ENCODE measurements at places on chromosomes 4 and X.

GRCh38 chr4:41575207-41575606, 37.2 kb downstream of the LIMCH1 start:
- peak; percentile 10 for DNase-seq

DNA sequence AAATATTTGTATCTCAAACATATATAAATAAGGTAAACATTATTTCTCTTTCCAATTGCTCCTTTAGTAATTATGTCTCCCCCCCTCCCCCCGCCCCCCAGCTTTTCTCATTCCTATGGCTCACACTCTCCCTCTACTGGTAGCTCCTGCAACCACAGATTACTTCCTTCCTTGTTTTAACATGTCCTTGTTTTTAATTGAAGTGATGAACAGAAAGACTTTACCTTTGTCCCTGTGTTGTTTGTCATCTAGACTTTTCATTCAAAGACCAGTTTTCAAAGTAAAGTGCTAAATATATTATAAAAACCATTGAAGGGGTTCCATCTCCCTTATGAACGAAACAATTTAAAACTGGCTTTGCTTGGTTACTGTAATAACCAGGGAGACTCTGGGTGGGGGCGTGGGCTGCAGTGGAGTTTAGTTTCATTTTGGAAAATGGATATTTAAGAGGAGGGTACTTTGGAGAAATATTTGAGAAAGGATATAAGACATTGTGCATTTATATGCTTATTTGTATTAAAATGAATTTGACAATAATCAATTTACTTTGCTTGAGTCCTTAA, 352.9 kb downstream of the RAPGEF2 start:
- peak; percentile 4 for DNase-seq

GRCh38 chr4:102454268-102454667, 46.9 kb upstream of the NFKB1 start:
- DNase-seq = no peak

DNA sequence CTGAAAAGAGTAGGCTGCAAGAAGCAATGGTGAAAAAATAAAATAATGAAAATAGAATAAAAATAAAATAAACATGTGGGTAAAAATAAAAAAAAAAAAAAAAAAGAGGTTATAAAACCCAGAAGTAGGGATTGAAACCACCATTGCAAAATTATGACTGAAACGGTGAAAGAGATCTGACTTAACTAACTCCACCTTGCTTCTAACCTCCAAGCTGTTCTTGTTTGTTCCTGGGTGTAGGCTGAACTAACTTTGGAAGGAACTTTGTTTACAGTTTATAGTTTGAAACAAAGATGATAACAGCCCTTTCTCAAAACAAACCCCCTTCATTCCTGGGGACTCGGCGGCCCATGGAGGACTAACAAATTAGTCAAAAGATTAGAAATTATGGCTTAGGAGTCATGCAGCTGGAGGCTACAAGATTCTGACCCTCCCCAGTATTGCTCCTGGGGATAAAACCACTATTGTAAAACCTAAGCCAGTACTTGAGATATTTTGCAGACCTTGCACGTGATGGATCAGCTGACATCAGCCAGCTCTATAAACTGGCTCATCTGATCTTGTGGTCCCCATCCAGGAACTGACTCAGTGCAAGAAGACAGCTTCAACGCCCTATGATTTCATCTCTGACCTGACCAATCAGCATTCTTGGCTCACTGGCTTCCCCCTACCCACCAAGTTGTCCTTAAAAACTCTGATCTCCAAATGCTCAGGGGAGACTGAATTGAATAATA, 30.4 kb downstream of the DDX60L start:
- DNase-seq = no peak

- no peak for DNase-seq
These were observed 45.9 kb downstream of the CORIN start for GRCh38 chr4:47791965-47792364.

DNA sequence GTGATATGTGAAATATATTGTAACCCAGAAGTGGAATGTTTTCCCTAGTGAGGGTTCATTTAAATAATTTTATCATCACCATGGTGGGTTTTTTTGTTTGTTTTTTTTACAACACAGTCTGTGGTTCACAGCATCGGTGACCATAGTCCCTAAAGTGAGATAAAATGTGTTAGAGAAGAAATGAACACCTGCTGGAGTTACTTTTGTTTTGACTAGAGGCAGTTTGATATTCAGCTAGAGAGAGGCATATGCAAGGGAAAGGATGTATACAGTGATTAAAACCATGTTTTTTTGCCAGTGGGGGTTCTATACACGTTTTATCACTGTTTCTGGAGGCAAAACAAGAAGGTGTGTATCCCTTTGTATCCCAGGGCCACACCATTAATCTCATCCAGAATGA, 541.5 kb downstream of the PCDH7 start:
- peak; percentile 62 for DNase-seq

DNA sequence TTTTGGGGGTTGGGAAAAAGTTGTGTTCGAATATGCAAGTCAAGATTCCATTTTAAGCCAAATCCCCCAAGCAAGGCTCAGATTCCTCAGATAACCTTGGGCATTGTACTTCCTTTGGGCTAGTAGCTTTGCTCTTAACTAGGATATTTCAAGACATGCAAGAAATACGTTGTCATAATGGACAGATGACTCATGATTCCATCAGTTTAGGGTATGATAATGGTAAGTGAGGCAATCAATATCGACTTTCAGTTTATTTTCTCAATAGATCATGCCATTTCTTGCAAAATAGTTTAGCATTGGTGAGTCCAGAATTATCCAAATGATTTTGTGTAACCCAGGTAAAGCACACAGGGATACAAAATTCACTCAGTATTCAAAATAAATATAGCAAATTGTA, 25.4 kb downstream of the CFAP299 start:
- DNase-seq = no peak

- no peak for DNase-seq
These were observed 205.2 kb upstream of the CASK start for GRCh38 chrX:42128587-42128986.

DNA sequence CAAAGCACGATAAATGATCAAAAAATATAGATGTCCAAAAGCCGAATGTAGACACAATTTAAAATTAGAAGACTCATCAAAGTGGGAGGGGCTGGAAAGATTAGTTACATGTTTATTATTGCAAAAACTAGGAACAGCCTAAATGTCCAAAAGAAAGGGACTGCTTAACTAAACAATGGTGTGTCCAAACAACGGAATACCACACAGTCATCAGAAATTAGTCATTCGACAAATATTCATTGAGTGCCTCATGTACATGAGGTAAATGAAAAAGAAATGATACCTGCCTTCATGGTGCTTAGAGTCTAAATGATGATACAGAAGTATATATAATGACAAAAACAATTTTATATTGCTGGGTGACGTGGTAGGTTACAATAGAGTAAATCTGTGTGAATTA, 139.7 kb downstream of the MAML3 start:
- no peak for DNase-seq

- no peak for DNase-seq
These were observed 74.8 kb upstream of the SLC34A2 start for GRCh38 chr4:25580633-25581467.

GRCh38 chr4:47002580-47002979, 9.2 kb upstream of the GABRA4 start:
- no peak for DNase-seq

GRCh38 chr4:146282657-146283056, 68.3 kb downstream of the REELD1 start:
- no peak for DNase-seq

- no peak for DNase-seq
These were observed 401.9 kb upstream of the NDST4 start for GRCh38 chr4:115515366-115515765.

GRCh38 chr4:149896432-149896831, 80.8 kb upstream of the IQCM start:
- peak; percentile 26 for DNase-seq

DNA sequence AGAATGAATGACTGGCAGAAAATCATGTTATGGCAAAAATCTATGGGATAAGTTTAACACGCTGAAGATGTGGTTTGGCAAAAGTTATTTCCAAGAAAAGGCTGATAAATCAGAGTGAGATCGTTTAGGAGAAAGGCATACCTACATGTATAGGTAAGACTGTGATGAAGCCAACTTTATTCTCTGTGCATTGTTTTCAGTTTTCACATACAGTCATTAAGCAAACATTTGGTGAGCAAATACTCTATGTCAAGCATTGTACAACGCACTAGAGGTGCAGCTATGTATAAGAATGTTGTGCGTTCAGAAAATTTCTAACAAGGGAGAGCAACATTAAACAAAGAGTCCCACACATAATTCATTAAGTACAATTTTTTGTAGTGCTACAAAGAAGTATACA, 121.7 kb downstream of the TEX13A start:
- no peak for DNase-seq

GRCh38 chr4:30208731-30209435, 511.3 kb upstream of the PCDH7 start:
- no peak for DNase-seq

- no peak for DNase-seq
These were observed 135.7 kb upstream of the MAMLD1 start for GRCh38 chrX:150227321-150227860.

DNA sequence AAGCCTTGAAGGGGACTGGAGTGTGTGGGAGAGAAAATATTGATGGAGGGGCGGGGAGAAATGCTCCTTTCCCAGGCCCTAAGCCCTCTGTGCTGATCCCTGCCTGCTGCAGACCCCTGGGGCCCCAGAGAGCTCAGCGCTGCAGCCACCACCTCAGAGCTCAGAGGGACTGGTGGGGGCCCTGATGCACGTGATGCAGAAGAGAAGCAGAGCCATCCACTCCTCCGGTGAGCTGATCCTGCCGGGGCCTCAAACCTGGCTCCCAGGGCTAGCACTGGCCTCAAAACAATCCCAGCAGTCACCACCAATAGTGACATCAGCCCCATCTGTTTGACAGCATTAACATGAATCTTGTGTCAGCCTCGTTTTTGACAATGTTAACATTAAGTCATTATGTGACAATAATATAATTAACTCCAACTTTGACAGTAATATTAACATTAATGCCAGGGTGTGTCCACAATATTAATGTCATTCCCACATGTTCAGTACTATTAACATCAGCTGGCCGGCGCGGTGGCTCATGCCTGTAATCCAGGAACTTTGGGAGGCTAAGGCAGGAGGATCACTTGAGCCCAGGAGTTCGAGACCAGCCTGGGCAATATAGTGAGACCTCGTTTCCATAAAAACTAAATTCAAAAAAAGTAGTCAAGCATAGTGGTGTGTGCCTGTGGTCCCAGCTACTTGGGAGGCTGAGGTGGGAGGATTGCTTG, 5.8 kb downstream of the WAS start:
- DNase-seq = no peak

GRCh38 chr4:87919941-87920340, 55.6 kb upstream of the SPP1 start:
- no peak for DNase-seq

GRCh38 chrX:47217121-47217851, 1.2 kb upstream of the CDK16 start:
- DNase-seq = peak; percentile 20

GRCh38 chrX:107823456-107823855, 2.2 kb upstream of the MID2 start:
- DNase-seq = no peak

GRCh38 chr4:48195853-48196252, 61.8 kb upstream of the TXK start:
- no peak for DNase-seq

DNA sequence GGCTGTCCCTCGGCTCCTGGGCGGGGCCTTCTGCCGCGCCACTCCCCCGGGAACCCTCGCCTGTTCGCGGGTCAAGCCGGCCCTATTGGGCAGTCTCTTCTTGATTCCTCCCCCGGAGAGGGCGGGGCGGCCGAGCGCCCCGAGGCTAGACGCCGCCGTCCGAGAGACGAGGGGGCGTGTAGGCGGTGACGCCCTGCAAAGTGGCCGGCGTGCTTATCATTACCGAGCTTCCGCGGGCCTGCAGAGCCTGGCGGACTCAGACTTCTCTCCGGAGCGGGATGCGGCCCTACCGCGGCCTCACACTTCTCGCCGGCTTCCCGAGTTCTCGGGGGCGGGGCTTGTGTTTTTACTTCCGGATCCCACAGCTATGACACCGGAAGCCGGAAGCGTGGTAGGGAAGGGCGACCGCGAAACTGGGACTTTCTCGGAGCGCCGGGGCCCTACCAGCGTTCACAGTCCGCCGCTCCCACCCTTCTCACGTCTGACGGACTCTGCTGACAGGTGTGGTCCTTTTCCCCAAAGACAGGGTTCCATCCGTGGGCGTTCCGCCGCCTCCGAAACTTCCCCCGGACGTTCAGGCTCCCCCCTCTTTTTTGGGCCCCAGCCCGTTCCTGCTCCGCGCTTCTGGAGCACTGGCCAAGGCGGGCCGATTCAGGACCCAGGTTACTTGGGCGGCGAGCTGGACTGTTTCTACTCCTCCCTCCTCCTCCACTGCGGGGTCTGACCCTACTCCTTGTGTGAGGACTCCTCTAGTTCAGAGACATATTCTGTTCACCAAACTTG, at the start of gene IKBKG:
TSS of gene IKBKG (plus strand) at position 376 of the 783 bp plus-strand sequence. CDS start 4,383 bp downstream, outside the sequence.
- DNase-seq = peak; percentile 71

DNA sequence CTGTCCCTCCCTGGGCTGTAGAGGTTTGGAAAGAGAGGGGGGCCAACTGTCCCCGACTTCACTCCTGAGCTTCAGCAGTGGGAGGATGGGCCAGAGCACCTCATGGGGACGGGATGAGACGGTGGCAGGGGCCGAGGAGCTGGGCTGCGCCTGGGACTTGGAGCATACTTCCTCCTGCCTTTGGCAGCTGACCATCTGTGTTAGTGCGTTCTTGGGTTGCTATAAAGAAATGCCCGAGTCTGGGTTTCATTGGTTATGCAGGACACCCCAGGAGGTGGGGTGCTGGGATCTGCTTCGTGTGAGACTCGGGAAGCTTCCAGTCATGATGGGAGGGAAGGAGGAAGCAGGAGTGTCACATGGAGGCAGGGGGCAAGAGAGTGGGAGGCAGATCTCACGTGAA, 7.4 kb downstream of the PSAPL1 start:
- no peak for DNase-seq

- no peak for DNase-seq
These were observed 11.5 kb upstream of the SRPX start for GRCh38 chrX:38232079-38232686.

GRCh38 chrX:148501386-148502066, 1.1 kb downstream of the AFF2 start:
- no peak for DNase-seq

DNA sequence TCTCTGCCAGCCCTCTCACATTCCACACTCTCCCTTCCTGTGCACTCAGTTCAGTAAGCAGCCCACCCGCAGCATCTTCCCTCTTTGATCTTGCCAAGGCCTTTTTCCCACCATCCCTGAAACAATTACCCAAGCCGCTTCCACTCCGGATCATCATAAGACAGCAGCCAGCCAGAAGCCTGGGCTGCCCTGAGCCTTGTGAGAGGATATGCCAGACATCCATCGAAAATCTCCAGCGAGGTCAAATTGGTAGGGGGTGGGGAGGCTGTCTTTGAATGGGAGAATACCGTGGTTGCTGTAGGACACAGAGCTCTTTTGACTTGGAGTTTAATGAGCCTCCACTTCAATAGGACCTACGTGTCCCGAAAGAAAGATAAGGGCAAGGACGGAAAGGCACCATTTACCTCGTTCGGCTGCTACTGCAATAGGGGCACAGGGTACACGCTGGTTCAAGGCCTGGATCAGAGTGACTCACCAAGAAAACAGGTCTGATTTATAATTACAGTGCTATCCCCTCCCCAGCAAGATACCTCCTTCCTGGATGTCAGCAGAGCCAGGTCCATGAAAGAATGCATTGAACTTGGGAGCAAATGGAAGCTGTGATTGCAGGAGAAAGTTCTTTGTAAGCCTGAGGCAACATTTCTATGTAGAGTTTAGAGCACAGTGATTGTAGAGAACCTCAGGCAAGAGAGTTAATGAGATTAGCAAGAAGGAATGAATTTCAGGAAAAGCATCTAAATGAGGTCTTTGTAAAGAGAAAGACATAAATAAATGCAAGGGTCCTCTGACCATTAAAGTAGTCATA, 39.5 kb downstream of the AMOT start:
- DNase-seq = no peak

GRCh38 chr4:8317474-8317873, 47.9 kb downstream of the HTRA3 start:
- DNase-seq = no peak

Data from NCI-H2081 (cell line).